Activated naive CD4-positive, alpha-beta T cell (primary cell): ENCODE measurements at places on chromosomes 2 and 18.

DNA sequence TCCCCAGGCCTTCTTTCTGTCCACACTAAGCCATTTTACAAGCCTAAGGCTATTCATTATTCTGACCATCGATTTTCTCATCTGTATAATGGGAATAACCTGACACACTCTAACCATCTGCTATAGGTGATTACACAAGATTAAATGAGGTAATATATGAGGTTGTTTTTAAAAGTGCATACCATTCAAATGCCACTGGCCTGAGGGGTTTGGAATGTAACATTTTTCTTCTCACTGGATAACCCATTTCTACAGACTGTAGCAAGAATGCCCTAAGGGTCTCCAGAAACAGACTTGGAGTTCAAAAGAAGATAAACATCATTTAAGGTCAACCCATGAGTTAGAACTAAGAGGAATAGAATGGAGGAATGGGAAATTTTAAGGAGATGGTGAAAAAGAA, 111.7 kb upstream of the SETBP1 start:
- no peak for DNase-seq

DNA sequence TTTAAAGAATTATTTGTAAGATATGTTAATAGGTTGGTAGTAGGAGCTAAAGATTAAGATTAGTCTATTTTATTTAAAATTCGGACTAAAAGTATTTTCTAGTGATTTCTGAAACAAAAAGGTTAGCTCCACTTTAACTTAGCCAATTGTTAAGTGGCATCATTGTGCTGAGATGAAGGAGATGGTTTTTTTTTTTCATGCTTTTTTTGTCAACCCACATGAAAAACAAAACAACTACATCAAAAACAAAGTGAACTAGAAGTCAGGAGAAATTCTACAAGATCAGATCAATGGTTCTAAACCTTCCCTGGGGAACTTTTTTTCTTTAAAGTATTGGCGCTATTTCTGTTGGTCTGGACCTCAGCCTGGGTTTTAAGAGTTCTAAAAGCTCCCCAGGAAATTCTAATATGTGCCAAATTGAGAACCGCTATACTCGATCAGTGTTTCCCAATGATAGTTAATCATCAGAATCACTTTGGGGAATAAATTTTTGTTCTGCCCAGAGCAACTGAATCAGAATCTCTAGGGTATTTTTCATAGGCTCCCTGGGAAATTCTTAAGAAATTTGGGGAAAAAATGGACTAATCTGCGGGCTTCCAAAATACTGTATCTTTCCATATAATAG, 2.3 kb downstream of the ZC3H6 start:
- DNase-seq = no peak

DNA sequence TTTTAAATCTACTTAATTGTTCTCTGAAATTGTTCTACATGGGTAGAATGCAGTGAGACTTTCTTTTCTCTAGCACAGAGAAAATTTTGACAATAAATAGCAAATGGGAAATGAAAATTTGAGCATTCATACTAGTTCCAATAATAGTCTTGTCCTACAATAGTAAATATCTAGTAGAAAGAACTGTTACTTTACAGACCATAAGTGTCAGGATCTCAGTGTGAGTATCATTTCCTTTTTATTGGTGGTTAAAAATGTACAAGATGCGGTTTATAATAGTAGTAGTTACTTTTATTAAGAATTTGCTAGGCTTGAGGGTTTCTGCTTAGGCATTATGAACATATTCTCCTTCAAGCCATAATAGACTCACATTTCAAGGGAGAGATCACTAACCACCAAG, 43.2 kb downstream of the KCNE4 start:
- no peak for DNase-seq

DNA sequence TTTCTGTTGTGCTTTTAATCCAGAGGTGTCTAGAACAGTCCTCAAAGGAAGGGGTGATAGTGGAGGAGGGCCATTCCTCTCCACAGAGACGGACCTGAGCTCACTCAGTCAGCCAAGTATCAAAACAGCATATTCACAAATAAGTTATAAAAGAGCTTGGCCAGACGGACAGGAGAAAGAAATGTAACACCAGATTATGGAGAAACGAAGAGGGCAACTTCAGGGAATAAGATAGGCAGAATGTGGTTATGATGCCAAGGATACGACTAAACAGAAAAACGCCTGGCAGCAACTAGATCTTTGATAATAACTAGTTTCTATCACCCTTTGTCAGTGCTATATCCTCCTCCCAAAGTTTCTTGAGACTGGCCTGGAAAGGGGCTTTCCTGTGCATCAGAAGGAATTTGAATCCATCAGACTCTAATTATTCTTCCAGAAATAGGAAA, 42.5 kb downstream of the MAP4K3 start:
- no peak for DNase-seq

- no peak for DNase-seq
These were observed 439.1 kb upstream of the ID2 start for GRCh38 chr2:8242739-8243138.

GRCh38 chr2:72710418-72711152, 115.2 kb downstream of the EXOC6B start:
- no peak for DNase-seq

DNA sequence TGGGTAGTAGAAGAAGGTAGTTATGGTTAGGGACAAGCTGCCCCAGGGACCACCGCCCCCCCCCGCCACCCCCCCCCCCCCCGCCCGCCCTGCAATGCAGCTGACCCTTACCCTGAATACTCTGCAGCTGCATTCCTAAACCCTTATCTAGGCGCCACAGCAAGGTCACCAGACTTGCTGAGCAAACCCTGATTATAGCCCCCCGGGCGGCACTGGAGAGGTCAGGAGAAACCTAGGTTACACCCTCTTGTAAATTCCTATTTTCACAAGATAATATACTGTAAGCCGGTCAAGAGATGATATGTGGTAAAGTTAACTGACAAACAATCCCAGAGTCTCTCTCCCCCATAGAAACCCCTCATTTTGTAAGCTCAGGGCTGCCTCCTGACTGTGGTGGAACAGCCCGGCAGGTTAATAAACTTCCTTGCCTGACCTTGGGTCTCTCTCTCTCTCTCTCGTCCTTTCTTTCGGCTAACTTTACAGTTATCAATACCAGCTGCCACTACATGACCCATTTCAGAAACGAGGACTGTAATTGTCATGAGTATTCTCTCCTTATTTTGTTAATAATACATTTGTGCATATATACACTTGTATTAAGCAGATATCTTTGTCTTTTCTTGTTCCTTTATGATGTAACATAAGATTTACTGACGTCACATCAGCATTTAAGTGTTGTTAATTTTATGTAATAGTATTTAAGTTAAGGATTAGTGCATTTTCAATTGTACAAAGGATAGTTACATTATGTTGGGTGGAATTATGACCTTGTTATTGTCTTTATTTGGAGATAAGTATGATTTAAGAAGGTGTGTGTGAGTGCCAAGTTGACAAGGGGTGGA, 22.8 kb upstream of the SMAD4 start:
- no peak for DNase-seq

DNA sequence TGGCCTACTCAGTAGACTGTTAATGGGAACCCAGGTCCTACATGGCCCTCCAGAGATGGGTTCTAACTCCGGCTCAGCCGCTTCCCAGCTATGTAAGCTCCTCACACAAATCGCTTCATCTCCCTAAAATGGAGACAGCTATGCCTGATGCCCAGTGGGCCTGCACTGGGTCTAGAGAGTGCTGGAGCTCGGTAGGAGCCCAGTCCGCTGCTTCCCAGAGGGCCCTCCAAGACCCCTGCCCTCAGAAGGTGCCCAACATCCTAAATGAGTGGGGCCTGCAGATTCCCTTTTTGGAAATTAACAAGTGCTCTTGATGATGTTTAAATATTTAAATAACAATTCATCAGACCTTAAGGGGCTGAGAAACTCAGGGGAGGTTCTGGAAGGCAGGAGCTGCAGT, 47.1 kb downstream of the HS1BP3 start:
- DNase-seq = no peak

DNA sequence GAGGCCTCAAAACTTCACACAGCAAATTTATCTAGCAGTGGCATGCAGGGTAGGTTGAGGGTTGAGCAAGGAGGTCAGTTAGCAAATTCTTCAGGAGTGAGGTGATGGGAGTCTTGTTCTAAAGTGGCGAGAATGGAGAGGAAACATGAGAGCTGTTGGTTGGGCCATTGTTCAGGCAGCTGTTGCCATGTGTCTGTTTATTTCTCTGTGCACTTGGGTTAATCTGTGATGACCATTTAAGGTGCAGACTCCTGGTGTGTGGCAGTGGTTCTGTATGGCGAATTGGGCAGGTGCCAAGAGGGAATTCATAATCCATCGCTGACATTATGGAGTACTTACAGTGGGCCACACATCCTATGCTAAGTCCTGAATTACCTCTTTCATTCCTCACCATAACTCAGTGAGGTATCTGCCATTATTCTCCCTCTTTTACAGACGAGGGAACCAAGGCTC, 30.4 kb downstream of the TMEM178A start:
- no peak for DNase-seq

GRCh38 chr2:143850084-143850483, 669.8 kb downstream of the ZEB2 start:
- DNase-seq = no peak

DNA sequence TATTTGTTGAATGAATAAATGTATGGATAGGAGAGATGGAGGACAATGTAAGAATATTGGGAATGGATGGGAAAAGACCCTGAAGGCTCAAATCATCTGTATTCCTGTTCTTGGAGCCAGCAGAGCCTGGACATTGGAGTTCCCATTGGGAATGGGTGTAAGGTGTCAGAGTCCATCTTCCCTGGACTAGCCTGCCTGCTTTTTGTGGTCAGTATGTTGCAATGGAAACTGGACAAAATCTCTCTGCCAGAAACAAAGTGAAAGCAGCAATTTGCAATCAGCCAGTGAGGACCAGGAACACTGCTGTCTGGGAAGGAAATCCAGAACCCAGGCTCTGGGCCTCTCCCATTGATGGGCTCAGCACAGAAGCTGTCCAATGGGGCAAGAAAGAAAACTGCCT, 83.5 kb upstream of the SKOR2 start:
- no peak for DNase-seq

DNA sequence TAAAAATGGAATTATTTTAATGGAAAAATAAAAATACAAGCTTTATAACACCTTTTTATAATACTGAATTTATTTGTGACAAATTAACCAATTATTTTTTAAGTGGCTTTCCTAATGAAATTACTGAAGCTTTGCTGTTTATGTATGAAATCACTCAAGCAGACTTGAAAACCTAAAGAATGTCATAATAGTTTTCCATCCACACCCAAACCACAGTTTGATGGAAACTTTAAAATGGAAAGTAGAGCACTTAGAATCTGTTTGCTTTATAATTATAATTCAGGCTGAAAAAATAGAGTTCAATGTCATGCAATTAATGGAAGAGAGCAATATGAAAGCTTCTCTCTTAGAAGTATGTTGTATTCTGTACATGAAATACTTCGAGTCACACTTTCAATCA, 31.6 kb upstream of the WDR75 start:
- no peak for DNase-seq

GRCh38 chr2:169082995-169083394, 13.6 kb downstream of the DHRS9 start:
- DNase-seq = no peak

- DNase-seq = no peak
These were observed 160.9 kb downstream of the FBXO15 start for GRCh38 chr18:73986711-73987110.

DNA sequence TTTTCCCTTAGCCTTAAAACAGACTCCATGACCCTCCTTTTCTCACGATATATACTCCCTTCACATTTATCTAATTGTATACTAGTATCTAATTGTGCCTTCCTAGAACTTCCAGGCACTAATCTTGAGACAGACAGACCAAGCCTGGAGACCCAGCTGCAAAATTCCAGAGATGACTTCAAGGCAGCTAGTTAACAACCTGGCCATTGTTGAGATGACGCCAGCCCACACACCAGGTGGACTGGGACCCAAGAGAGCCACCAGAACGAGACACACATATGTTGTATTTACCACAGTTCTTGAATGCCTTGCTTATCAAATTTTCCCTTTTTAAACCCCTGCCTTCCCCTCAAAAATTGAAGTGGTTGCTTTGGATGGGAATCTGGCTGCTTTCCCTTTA, 48.9 kb upstream of the SELENOI start:
- DNase-seq = no peak

DNA sequence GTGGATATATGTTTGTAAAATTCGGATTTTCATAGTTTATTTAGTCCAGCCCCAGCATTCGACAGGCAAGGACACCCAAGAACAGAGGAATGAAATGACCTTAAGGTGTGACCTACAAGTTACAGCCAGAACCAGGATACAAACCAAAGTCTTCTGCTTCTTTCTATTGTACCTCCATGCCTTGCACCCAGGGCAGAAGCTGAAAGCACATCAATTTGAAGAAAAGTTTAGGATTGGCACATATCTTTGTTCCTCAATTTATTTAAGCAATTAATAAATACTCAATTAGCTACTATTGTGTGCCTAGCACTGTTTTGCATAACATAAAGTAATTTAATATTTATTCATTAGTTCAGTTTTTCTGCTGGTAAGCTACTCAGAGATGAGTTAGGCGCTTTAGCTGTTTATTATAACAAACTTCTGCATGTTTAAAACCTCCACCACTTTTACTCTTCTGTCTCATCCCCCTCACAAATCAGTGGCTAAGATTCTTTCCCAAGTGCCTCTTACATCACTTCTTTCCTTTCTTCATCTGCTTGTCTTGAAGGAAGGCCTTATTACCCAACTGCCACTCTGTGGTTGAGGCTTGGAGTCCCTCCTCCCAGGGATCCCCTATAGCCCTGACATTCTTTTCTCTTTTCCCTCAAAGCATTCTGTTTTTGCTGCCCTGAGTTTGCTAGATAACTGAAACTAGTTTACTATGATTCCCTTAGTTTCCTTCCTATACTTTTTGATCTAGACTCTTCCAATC, 37.1 kb upstream of the DARS1 start:
- no peak for DNase-seq

DNA sequence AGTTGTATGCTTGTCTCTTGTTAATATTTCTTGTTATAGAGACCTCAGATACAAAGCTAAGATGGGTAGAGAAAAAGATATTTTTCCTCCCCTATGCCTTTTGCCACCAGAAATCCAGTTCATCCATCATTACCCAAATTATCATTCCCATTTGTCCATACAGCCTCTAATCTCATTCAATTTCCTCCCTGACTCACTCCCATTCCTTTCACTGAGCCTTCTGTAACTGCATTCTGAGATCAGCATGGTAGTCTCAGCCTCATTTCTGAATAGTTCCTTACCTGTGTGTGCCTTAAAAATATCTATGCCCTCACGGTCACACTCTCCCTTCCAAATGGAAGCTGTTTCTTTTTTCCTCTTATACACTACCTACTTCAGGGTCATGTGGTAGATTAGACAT, 15.7 kb upstream of the PIK3C3 start:
- no peak for DNase-seq
